Upper lobe of left lung (tissue), 6 donors: ENCODE measurements at places on chromosomes 11 and 22. TPM values are rescaled to one million over a fixed set of nuclear protein-coding genes. Genes with fewer than 3 reads are reported as not detected.

Gene CASTOR1
- 7.0 TPM for total RNA-seq

DNA sequence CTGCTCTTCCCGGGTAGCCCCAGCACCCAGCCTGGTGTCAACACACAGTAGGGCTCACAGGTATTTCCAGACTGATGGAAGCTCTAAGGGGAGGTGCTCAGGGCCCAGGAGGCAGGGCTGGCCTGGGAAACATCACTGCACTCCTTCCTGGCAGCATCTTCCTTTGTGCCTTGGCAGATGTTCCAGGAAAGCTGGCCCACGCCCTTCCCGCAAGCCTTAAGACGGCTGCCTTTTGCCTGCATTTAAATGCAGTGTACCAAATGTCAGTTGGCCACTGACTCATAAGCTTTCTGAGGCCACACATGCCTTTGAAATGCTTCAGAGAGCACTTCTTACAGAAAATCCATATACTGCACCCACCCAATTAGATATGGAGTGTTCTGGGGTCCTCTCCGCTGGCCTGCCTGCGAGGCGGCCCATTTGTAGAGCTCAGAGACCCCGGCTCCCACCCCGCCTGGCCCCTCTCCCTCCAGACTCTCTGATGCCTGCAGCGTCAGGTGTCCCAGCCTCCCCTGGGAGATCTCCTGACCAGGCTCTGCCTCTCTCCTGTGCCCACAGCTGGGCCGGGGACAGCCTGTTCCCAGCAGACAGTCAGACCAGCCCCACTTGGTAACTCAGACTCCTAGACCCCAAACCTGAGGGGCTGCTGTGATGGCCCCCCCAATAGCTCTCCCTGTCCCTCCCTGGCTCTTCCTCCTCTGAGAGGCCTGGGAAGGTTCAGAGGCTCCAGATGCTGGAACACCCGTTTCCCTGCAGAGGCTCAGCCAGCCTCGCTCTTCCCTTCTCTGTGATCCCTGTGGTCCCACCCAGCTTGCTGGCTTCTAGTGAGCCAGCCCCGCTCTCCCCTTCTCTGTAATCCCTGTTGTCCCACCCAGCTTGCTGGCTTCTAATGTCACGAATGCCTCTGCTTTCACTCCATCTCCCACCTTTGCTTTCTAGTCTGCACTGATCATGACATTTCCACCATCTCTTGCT, 47.6 kb upstream of the THY1 start:
- DNase-seq: peak; percentile 16

GRCh38 chr11:64249038-64249437, 2.3 kb upstream of the PLCB3 start:
- DNase-seq: no peak

DNA sequence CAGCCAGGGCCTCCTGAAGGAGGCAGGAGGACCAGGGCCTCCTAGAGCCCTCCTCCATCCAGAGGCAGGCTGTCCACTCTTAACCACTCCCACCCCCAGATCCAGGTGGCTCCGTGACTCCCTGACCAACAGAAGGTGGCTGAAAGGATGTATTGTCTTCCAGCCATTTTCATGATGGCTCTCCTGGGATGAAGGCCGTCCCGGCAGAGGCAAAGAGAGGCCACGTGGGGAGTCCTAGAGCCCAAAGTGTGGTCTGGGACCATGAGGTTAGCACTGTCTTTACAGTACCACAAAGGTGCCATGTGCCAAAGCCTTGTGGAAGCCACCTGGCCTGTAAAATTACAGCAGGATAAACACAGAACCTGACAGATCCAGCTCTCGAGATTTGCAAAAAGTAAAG, 42.3 kb downstream of the DUSP8 start:
- DNase-seq: no peak

DNA sequence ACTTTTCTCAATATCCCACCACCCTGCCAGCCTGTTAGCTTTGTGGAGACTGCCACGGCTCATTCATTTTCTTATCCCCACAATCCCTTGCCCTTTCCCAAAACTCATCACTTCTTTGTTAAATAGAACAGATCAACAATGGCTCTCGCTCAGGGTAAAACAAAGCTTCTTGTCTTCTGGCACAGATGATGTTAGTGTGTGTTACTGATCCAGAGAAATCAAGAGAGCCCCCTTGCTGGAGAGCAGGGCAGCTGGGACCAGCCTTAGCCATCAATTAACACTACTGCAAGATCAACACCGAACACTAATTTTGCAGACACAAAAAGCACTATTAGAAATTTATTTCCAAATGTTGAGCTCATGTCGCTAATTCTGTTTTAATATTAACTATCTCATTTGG, 420.9 kb downstream of the TENM4 start:
- DNase-seq: no peak

- no peak for DNase-seq
Measured at GRCh38 chr11:44923806-44924205, 26.9 kb downstream of the TP53I11 start.

Gene OR52E1
- total RNA-seq: not detected

- no peak for DNase-seq
Measured at GRCh38 chr11:93392867-93393266, 62.3 kb downstream of the DEUP1 start.

Gene DBX1
- not detected for total RNA-seq

DNA sequence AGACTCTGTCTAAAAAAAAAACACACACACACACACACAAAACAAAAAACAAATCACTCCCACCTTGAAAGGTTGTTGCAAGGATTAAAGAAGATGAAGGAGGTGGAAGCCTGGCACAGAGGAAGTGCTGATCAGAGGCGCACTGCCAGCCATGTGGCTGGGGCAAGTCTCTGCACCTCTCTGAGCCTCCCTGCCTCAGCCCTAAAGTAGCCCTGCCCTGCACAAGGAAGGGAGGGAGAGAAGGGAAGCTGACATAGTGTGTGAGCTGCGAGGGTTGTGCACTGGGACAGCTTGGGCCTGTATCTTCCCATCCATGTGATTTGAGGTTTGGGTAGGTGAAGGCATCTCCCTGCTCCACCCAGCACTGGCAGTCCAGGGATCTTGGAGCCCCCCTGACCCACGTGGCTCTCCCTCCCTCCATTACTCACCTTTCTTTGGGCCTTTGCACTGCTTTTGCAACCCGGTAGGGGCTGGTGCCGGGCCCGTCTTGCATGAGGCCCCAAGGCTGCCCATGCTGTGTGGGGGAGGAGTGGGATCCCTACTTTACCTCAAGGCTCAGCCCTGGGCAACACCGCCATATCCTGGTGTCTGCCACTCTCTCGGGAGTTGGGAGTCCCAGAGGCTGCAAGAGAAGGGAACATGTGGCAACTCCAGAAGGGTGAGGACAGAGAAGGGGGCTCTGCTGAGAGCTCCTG, 30.5 kb downstream of the IFT27 start:
- no peak for DNase-seq

Gene DEPDC7
- 1.5 TPM for total RNA-seq

DNA sequence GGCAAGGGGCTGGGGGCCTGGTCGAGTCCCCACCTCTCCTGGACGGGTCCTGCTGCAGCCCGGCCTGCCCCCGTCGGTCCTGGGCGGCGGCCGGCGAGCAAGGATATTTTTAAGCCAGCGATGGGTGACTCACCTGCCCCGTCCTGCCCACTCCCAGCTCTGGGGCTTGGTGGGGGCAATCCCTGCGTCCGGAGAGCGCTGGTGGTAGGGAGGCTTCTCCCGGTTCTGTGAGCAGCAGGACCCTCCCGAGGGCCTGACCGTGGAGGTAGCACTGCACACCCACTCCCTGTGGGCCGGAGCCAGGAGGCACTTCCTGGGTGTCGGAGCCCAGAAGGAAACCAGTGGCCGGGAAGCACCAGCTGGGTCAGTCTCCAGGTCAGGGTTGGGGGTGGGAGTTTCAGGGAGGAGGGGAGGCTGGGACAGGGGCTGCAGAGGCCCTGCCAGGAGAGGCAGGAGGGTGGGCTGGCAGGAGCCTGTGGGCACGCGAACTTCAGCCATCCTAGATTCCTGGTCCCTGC, 467 bp downstream of the EPS8L2 start:
- no peak for DNase-seq
